NCI-H2081 (cell line): ENCODE measurements at places on chromosomes 1 and 21.

DNA sequence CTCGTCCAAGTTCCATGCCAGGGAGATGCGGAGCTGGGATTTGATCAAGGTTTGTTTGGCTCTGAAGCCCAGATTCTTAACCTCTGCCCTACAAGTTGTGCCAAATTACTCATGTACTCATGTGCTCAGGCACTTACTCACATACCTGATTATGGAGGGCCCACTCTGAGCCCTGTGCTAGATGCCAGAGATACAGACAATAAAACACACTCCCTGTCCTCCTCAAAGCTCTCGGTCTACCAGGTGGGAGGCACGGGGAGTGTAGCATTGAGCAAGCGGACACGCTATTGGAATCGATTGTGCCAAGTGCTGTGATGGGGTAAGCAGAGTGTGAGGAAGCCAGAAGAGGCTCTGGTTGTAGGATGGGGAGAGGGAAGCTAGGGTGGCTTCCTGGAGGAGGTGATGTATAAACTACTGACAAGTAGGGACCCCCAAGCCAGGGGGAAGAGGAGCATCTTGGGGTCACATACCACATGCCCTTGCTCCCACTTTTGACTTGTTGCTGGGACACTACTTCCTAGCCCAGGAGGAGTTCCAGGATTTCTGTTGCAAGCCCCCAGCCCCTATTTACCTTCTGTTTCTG is 49.8 kb upstream of the IFNLR1 start:
- no peak for DNase-seq

- peak; percentile 92 for DNase-seq
Observed at GRCh38 chr1:224182866-224183590, at the start of gene DEGS1. DEGS1 (plus strand) TSS chr1:224183240; CDS start chr1:224183337, 97 bp downstream.

- no peak for DNase-seq
Observed at GRCh38 chr1:85601901-85602300, 21.3 kb downstream of the CCN1 start.

- DNase-seq: no peak
Observed at GRCh38 chr21:43779660-43780059, 3.6 kb upstream of the CSTB start.

GRCh38 chr1:218553197-218553596 is 208.1 kb downstream of the TGFB2 start:
- DNase-seq: no peak

DNA sequence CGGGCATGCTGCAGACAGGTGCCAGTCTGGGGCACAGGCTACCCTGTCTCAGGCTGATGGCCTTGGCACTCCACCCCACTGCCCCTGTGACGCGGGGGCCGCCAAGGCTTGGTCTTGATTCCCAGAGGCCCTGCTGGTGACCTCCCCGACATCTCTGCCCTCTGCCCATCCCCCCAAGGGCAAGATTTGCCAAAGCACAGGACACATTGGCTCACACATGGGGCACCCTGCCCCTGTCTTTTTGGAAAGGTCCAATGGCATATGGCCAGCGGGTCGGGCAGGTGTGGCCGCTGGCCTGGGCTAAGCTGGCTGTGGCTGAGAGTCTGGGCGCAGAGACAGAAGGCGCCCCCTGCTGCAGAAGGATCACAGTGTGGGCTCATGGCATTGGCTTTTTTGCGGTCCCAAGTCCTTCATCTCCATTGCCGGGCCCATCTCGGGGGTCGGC is 4.6 kb downstream of the MIB2 start:
- no peak for DNase-seq

GRCh38 chr1:67213164-67213563 is 46.9 kb downstream of the IL23R start:
- no peak for DNase-seq

DNA sequence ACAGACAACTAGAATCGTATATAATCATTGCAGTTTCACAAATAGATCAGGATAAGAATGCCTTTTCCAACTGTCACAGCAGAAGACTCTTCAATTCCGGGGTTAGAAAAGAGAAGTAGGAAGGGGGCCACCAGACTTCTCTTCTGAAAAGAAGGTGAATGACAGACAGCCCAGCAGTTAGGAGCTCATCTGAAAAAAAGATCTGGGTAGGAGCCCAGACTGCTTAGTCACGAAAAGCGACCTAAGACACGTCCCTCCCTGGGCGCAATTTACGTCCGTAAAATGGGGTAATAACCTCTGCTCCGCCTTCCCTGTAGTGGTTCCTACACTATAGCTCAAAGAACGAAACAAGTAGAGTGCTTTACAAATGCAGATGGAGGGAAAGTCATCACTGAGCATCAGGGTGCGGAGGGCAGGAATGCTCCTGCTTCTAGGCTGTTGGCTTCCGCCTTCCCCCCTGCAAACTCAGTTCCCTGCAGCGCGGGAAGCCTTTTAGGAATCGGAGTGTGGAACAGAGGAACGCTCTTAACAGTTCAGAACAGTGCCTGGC is 582 bp downstream of the ORC1 start:
- peak; percentile 64 for DNase-seq

- no peak for DNase-seq
Observed at GRCh38 chr1:163472651-163473248, 151.0 kb downstream of the NUF2 start.

DNA sequence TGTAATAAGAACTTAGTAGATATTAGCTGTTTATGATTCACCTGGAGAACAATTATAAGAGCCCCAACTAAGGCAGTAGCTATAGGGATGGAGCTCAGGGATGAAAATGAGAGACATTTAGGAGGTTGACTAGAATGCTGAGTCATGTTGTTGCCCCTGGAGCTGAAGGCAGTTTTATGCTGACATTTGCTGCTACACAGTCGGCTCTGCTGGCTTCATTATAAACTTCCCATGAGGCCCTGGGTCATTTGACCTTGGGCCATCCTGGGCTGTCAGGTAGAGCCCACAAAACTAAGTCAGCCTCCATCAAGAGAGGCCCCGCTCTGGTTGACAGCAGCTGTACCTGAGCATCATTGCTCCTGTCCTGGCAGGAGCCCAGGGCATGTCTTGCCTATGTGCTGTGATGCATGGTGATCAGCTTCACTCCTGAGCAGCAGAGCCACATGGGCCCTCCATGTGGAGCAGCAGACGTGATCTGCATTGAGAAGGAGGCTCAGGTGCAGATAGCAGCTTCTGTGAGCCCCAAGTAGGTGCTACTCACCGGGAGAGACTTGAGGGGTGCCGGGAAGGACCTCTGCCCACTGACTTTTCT is 112.4 kb downstream of the TBX19 start:
- DNase-seq: no peak

GRCh38 chr21:22536509-22536908 is 1538.3 kb downstream of the NCAM2 start:
- no peak for DNase-seq

- no peak for DNase-seq
Observed at GRCh38 chr1:200173097-200173618, 145.6 kb downstream of the NR5A2 start.

- no peak for DNase-seq
Observed at GRCh38 chr1:13642306-13643004, 57.5 kb upstream of the PRDM2 start.

DNA sequence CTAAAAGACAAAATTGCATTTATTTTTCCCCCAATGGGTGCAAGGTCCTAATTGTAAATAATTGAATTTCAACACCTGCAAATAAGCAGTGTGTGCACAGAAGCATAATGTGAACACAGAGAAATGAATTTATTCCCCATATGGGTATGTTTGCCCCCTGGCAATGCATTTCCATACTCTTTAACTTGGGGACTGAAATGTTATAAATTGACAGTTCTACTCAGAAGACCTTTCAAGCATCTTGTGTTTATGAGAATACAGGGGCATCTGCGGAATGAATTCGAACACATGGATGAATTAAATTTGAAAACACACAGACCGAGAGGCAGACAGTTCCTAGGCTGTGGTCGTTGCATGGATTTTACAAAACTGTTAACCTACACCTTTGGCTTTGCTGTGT is 3.5 kb downstream of the PBX1 start:
- DNase-seq: peak; percentile 60

DNA sequence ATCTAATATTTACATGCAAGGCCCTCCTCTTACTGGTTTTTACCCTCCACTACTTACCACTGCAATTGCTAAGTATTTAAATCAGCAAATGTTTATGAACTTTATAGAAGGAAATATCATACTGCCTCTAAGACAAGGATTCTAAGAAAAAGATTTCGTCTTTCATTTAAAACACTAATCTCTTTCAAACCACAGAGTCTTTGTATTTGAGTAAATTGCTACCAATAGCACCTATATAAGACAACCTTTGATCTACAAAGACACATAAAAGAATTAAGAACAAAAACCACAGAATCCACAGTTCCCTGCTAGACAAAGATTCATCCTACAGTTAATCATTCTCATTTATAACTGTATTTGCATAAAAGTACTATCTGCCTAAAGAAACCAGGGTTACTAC is 37.6 kb downstream of the RNF115 start:
- DNase-seq: no peak

DNA sequence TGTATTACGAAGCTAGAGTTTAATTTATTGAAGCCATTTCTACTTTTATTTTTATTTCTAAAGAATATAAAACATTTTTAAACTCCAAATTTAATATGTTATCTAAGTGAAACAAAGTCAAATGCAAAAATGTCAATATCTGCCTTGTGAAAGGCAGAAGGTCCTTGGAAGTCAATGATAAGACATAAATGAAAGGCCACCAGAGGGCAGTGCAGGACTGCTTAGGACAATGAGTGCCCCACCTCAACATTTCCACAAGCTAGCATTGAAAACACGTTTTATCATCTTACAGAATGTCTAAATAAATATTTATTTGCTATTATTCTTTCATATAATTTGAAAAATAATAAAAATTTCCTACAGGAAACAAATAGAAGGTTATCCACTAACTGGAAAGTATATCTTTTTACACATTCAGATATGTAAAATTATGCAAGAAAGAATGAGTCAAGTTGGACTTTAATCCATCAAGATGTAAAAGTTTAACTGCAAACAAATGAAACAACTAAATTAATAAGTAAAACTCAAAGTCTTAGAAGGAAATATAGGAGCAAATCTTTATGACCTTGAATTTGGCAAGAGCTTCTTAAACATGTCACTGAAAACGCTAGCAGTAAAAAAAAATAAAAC is 140.1 kb upstream of the FMN2 start:
- DNase-seq: peak; percentile 73

GRCh38 chr1:173429471-173430402 is 47.4 kb upstream of the PRDX6 start:
- no peak for DNase-seq

- no peak for DNase-seq
Observed at GRCh38 chr1:84825161-84825560, 67.8 kb downstream of the LPAR3 start.

DNA sequence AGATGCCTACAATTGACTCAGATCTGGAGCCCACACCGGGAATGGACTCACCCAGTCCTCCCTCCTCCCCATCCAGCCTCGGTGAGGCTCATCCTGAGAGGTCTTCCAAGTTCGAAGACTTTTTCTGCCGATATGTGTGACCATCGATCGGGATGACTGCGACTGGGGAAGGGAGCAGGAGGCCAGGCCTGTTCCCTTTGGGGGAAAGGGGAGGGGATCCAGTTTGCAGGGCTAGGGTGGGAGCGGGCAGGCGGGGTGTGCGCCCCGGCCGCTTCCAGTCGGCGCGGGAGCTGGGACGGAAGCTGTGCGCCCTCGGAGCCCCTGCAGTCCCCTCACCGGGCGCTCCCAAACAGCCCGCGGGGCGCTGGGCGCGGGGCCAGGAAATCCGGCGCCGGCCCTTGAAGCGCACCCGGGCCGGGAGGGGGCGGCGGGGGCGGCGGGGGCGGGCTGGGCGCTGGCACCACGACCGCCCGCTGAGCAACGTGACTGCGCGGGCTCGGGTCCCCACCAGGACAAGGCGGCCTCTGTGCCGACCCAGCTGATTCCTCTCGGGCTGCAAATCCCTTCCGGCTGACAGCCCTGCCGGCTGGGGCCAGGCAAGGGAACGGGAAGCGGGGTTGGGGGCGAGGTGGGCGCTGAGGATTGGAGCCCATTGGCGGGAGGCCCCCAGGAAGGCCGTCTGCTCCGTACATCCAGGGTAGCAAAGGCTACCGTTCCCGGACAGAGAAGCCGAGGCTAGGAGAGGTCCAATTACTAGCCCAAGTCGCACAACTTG is 103.9 kb downstream of the EBNA1BP2 start:
- no peak for DNase-seq

DNA sequence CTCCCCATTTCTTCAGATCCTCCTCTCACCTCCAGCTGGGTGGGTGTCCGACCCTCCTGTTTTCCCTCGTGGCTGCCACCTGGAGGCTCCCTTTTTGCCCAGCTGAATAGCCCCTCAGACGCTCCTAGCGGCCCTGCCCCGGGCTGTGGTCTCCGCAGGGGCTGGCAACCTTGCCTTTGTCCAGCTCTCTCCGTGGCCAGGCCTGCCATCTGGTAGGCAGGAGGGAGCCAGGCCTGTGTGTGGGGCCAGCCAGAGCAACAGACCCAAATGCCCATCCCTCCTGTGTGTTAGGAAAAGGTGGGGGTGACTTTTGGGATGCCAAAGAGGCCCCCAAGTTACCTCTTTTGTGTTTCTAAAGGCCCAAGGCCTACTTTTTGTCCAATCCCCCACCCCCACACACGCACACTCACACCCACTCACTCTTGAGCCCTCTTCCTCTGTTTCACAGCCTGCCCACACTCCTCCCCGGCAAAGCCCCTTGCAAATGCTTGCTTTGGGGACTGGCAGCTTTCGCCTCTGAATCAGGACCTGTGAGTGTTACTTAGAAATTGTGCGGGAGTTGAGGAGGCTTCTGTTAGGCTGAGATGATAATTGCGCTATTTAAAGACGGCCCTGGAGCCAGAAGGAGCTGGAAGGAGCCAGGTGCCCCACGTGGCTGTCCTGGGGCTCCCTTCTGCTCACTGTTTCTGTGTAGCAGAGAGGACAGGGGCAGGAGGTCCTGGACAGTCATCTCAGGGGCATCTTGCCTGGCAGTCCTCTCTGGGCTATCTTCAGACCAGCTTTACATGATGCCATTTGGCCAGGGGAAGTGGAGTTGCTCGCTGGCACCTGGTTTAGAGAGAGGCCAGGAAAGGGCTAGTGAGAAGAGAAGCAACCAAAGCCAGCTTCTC is 9.1 kb downstream of the PPFIA4 start:
- no peak for DNase-seq

DNA sequence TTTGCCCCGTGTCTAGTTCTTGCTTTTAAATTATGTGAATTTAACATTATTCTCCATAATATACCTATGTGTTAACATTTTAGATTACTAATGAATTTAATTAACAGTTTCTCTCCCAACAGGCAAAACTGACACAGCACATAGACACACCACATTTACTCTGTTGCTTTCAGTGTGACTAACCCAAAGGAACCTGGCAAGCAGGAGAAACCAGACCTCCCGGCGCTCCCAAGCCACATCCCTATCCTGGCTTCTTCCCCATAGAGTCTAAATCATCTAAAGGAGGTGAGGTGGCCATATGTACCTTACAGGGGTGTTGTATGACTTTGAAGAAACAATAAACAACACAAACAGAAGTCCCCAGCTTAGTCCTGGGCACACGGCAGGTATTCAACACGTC is 69.2 kb downstream of the CAPZB start:
- no peak for DNase-seq

GRCh38 chr1:60535713-60536112 is 462.1 kb upstream of the C1orf87 start:
- DNase-seq: no peak

- DNase-seq: no peak
Observed at GRCh38 chr1:205237526-205238484, 10.1 kb downstream of the TMCC2 start.

GRCh38 chr1:63739452-63739851 is 34.4 kb upstream of the ROR1 start:
- no peak for DNase-seq
